ENCODE measurements at places on chromosomes 13 and 19.

GRCh38 chr13:109816808-109817203 is 30.4 kb upstream of the IRS2 start:
- DNase-seq, result no peak

- DNase-seq, result no peak
These were observed 6.6 kb upstream of the S1PR2 start for GRCh38 chr19:10237702-10238101.

- DNase-seq, result no peak
These were observed 33.3 kb upstream of the RANBP3 start for GRCh38 chr19:6011206-6011605.

GRCh38 chr19:19562665-19563347 is 24.7 kb downstream of the CILP2 start:
- no peak for DNase-seq

- no peak for DNase-seq
These were observed 276.4 kb upstream of the EDNRB start for GRCh38 chr13:78194904-78195639.

DNA sequence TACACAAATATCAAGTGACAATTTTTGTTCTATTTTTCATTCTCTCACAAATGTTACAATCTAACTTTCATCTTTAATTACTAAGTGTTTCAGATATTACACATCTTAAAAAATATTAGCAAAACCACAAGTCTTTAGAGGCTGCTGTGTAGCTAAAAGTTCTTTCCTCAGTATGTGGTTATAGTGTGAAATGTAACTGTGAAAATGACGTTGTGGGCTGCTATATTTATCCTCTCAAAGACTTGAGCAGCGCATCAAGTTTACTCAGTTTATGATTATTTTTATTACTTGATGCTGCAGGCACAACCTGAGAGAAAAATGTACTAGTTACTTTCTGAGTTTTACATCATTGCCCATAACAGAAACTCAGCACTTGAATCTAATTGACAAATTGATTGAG is 2860.6 kb upstream of the PCDH20 start:
- DNase-seq, result no peak

GRCh38 chr19:3665681-3666544 is 34.4 kb downstream of the PIP5K1C start:
- DNase-seq, result no peak

GRCh38 chr13:113746671-113747070 is 12.4 kb upstream of the TMEM255B start:
- DNase-seq, result no peak

- DNase-seq, result no peak
These were observed 19.8 kb downstream of the ADPRHL1 start for GRCh38 chr13:113433391-113433916.

- DNase-seq, result no peak
These were observed 151.6 kb downstream of the TEX29 start for GRCh38 chr13:111472083-111472482.

- no peak for DNase-seq
These were observed 17.8 kb downstream of the ZNF507 start for GRCh38 chr19:32363175-32363574.

DNA sequence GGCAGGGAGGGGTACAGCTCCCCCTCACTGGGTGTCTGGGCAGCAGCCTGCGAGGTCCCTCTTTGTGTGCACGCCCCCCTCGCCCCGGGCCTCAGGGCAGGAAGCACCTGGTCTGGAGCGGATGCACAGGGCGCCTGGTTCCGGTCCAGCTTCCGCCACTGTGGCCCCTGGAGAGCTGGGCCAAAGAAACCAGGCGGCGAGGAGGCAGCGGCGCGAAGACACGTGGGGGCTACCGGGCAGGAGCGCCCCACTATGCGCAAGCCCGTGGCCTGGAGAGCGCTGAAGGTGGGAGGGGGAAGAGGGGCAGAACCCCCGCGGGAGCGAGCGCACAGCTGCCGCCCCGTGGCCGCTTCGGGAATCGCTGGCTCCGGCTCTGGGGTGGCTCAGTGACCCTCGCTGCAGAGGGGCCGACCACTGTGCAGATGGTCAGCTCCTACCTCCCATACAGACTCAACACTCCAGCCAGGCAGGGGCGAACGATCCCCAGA is 1.7 kb upstream of the LYL1 start:
- peak; percentile 57 for DNase-seq

DNA sequence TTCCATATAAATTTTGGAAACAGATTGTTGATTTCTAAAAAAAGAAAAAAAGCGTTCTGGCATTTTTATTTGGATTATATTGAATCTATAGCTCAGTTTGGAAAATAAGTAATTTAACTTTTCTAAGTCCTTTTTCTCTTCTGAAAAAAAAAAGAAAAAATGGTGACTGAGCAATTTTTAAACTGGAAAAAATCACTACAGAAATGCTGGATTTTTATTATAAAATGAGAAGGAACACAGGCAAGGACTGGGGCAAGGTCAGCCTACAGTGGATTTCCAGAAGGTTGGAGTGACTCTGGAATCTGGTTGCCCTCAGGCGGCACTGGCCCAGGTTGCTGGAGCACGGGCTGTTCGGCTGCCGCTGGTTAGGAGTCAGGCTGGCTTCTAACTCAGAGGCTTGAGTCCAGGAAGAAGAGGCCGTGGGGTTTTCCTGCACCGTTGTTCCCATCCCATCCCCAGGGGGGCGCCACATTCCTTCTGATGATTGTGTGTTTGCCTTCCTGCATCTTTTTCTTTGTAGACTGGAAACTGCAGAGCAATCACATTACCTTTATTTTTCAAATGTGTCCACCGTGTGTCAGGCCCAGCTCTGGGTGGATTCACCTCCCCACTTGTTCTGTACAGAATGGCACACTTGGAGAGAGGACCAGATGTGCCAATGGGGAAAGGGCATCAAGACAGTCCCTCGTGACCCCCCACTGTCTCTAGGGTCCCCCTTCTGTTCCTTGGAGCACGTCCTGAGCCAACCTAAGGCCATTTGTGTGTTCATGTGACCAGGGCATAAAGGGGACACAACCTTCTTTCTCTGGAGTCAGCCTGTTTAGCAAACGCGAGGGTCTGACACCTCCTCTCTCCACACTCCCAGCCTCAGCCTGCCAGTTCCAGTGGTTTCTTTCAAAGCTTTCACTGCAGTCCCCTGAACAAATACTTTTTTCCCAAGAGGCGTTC is 44.5 kb upstream of the GTF3A start:
- no peak for DNase-seq

DNA sequence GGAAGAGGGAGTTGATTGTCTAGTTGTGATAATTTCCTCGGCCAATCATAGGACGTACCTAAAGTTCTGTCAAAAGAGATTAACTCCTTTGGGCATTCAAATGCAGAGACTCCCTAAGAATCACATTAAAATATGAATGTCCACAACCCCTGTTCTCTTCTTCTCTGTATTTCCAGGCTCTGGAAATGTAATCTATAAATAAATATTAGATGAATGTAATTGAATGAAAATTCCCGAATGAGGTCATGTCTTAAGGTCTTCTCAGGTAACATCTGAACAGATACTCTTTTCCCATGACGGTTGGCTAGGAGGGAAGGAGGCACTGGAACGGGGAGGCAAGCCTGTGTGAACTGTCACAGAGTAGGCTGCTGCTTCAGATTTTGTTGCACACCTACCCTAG is 145.2 kb downstream of the OXGR1 start:
- DNase-seq, result no peak

- no peak for DNase-seq
These were observed 651 bp downstream of the GAPDHS start for GRCh38 chr19:35533822-35534392.

DNA sequence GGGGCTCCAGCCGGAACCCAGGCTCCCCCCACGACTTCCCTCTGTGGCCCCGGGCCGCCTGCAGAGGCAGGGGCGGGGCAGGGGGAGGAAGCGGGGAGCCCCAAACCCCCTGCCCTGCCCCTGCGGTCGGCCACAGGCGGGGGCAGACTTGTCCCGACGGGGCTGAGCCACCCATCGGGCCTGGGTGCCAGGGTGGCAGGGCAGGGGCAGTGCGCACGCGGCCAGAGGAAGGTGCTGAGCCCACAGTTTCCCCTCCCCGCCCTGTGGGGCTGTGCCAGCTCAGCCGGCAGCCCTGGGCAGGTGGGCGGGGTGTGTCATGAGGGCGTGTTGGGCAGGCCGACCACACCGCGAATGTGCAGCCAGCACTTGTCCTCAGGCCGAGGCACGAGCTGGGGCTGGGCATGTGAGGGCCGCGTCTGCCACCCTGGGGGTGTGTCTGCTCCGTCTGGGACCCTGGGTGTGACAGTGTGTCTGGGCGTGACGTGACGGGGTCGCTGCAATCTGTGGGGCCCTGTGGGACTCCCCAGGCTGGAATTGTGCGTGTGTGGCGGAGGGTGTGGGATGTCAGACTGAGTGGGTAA is 17.7 kb downstream of the CCDC97 start:
- peak; percentile 72 for DNase-seq

DNA sequence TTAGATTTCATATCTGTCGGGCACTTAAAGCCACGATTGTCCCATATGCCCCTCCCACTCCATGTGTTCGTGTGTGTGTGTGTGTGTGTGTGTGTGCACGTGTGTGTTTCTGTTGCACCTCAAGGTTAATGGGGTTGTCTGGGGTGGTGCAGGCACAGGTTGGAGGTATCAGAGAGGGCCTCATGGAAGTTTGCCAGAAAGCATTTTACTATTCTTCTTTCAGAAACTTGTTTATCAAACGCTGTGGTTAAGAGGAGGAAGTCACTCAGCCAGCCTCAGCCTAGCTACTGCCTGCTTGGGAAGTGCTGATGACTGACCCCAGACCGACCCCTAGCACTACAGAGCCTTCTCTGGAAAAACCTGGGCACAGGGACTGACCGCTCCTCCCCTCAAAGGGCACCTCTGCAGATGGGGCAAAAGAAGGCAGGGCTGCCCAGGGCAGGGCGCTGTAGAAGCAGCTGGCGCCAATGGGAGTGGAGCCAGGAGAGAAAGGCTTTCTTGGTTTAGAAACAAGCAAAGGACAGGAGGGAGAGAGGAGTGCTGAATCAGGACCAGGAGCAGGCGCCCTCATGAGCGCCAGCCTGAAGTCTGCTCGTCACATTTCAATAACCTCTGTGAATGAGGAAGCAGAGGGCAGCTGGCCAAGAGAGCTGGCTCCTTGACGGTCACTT is 3.9 kb downstream of the SIAH3 start:
- DNase-seq, result no peak

GRCh38 chr19:49118565-49119410 is at the start of gene C19orf73:
Gene C19orf73 (minus strand): TSS chr19:49119143. CDS start chr19:49119022, 121 bp downstream.
- peak; percentile 73 for DNase-seq

GRCh38 chr13:31631071-31631470 is 108.3 kb upstream of the RXFP2 start:
- no peak for DNase-seq

- DNase-seq, result no peak
These were observed 8.3 kb upstream of the TLE6 start for GRCh38 chr19:2969104-2969504.

DNA sequence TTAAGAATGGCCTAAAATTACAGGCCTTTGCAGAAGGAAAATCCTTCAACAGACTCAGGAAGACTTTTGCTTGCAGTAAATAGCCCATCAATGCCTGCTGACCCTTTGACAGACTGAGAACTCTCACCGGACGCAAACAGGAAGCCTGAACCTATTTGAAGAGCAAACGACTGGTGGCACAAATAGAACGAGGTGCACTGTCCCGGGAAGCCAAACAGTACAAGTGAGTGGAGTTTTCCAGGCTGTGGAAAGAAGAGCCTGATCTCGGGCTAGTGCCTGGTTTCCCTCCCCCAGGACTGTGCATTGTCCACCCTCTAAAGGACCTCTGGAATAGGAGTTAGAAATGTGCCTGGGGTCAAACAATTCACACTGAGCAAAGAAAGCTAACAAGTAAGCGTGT is 165.5 kb downstream of the FGF14 start:
- no peak for DNase-seq

GRCh38 chr13:23473221-23473620 is 39.7 kb upstream of the SACS start:
- DNase-seq, result no peak

DNA sequence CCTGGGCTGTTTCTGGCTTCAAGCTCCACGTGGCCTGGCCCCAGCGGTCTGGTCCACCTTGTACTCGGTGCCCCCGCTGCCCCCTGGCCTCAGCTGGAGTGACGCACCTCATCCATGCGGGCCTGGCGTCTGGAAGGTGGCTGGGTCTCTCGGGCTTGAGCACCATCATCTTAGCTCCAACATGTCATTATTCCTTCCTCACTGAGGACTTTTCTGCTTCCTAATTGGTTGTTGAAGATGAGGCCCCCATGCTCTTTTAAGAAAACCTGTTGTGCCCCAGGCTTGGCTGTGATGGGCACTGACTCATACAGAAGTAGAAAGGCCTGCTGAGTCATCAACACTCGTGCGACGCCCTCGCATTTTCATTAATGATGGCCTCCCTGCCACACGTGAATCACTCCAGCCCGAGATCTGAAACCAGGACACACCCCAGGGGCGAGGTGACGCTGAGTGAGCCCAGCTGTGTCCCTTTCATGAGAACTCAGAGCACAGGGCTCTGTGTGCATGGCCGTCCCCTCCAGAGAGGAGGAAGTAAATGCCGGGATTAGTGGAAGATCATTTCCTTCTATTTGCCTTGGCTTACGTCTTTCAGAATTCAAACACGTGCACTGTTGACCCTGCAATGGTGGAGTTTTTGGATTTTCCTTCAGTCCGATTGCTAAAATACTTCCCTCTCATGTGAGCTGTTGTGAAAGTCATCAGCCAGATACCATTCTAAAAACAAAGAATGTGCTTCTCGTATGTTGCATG is 14.0 kb upstream of the GJA3 start:
- DNase-seq, result peak; percentile 58
